ENCODE measurements at places on chromosomes 1 and 21.

GRCh38 chr1:110210604-110211495 is 736 bp downstream of the KCNC4 start:
- DNase-seq = peak; percentile 38

- no peak for DNase-seq
These were observed 42.1 kb downstream of the KIAA1614 start for GRCh38 chr1:180954801-180955165.

GRCh38 chr1:107894605-107895004 is 70.4 kb downstream of the VAV3 start:
- no peak for DNase-seq

GRCh38 chr1:215923129-215923824 is 356.2 kb downstream of the KCTD3 start:
- no peak for DNase-seq

DNA sequence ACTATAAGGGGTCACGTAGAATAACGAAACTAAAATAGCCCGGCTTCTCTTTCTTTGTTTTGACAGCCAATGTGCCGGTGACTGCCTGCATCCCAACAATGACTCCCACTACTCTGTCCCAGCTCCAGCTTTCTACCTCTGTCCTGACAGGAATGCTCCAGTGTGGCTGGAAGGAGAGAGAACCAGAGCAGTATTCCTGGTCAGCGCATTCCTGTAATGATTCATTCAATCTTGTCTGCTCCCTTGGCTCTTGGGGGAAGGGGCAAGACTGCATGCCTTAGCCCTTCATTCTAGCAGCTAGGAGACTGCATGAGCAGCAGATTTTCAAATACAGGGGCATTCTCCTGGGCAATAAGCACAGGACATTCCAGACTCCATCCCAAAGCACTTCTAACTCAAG is 132.1 kb upstream of the PRMT6 start:
- DNase-seq = no peak

DNA sequence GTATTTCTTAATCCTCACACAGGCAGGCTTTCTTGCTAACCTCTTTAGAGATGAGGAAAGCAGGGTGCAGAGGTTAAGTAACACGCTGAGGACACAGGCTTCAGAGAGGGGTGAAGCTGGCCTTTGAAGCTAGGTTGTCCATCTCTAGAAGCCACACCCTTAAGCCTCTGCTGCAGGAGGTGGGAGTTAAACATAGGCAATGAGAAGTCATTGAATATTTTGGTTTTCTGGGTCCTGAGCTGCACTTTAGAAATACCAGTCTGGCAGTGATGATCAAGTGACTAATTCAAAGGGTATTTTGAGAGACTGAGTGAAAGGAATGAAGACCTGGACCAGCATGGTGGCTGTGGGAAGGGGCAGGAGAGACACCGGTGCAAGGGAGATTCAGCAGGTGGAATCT is 9.9 kb downstream of the KCNJ15 start:
- DNase-seq = no peak

DNA sequence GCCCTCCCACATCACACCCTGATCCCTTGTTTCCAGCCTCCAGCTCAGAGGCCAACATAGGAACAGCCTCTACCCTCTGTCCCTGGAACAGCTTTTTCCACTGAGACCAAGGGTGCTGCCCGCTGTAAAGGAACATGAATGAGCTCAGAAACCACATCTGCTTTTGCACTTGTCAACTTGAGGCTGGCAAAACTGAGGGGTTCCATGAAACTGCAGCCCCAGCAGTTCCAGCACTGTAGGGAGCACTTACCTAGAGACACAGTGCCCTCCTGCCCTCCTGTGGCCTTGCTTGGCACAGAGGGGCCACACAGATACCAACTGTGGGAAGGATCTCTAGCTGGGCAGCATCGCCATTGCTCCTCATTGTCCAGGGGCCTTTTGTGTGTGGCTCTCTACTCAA is 51.7 kb downstream of the ITPKB start:
- no peak for DNase-seq

- no peak for DNase-seq
These were observed 40.6 kb upstream of the HHAT start for GRCh38 chr1:210288116-210288515.

DNA sequence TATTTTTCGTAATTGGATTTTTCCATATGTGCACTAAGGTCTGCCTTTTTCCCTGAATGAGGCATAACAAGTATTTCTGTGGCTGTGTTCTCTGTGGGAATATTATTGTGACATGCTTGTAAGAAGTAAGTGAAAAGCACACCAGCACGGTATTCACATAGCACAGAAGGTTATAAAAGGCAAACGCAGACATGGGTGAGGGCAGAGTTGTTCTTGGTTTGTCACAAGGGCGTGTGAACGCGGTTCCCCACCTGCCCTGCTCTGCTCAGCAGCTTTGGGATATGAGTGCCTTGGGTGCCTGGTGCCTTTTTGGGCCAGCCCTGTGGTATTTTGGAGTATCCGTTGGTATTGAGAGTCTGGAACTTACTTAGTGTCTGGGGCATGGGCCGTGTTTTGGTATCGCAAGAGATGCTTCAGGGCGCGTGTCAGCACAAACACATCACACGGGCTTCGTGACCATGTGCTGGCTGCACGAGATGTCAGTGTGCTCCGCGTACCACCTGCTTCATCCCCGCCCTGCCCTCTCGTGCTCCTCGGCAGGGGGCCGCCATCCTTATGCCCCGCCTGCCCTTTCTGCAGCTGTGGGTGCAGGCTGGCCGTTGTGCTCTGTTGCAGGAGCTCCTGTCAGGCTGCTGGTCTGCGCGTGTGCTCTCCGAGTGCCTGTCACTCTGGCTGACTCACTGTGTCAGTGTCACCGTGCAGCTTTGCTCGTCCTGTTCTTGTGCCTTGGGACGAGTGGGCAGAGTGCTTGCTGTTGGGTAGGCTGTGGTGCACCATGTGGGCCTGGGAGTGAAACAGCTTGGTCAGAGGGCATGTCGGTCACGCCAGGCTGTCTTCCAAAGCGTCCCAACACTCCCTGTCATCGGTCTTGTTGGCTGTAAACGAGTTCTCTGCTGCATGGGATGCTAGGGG is 15.0 kb downstream of the SKI start:
- no peak for DNase-seq

- no peak for DNase-seq
These were observed 174.1 kb downstream of the PBX1 start for GRCh38 chr1:164733070-164733469.
